ENCODE measurements at places on chromosomes 3 and 15.

DNA sequence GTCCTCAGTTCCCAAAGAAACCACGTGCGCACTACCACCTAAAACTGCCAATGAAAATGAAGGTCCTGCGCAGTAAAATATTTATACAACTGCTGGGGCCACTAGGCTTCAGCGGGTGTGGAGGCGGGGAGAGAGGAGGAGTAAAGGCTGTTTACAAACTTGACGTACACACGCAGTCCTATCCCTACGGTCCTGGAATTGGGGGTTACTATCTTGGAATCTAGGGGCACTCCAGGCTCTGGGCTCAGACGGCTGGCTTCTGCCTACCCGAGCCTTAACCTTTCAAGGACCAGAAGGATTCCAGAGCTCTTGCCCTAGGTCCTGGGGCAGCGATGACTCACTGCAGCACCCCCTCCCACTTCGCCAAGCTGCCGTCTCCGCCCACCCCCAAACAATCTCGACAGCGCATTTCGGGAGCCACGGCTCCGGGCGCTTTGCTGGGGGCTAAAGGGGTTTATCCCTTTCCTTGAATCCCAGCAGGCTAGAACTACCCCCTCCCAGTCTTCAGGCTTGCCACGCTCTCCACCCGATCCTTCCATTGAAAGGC lies 3.0 kb downstream of the ADAMTS9 start:
- DNase-seq: peak; percentile 12

DNA sequence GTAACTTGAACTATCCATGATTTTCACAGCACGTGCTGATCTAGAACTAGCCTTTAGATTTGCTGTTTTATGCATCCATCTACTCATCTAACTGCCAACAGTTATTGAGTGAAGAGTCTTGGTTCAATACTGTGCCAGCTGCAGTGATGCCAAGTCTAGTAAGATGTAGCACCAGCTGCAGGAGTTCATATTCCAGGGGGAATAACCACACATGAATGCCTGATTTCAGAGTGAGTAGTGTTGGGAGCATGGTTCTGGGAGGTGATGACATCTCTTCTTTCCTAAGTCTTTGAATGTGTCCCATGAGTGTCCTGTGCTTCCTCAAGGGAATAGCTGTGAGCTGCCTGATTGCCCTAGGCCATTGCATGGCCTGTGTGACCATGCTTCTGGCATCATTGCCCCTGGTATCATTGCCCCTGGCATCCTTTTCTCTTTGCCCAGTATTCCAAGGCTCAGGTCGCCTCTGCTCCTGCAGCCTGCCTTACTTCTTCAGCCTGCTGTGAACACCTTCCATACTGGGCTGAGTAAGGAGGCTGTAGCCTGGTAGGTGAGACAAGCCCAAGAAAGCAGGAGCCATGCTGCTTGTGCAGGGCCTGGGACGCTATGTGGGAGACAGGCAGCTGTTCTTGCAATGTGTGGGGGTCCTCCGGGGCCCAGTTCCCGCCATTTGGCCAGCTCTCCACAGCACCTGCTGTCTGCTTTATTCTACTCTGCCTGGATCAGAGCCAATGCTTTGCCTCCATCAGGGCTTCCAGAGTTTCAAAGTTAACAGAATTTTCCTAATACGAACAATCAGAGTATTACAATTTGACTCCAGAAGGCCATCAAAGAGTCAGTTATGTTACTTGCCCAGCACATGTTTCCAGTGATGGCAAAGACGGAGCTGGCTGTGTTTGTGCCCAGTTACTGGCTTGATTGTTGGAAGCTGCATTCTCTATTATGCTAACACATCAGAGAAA lies 73.2 kb downstream of the CLSTN2 start:
- DNase-seq: no peak

DNA sequence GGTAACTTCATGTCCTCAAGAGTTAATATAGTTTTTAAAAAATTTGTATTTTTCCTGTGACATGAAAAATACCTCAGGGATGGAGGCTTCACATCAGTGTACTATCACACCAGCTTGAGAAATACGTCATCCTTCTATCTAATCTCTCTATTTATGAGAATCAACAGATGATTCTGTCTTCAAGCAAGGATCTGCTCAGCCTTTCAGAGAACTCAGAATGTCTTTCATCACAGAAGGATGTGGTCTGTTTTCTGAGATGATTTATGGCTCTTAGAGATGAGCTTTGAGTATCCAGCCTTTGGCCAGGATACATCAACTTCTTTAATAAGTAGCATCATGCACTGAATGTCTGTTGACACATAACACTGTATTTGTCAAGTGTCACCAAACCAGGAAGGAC lies 193.9 kb downstream of the DTWD1 start:
- DNase-seq: no peak

DNA sequence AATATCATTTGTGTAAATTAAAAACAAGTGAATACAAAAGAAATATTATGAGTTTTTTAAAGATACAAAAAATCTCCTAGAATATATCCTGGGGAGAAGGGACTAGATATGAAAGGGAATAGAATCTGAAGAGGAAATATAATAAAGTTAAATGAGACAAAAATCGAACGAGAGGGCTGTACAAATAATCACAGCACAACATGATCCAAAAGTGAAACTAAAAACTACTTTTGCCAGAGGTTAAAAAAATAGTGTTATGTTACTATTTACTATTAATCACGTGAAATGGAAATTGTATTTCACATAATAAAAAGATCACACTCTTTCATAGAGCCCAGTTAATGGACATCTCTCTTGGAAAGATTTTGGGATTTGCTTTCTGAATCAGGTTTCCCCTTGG lies 28.6 kb downstream of the CGGBP1 start:
- DNase-seq: no peak

DNA sequence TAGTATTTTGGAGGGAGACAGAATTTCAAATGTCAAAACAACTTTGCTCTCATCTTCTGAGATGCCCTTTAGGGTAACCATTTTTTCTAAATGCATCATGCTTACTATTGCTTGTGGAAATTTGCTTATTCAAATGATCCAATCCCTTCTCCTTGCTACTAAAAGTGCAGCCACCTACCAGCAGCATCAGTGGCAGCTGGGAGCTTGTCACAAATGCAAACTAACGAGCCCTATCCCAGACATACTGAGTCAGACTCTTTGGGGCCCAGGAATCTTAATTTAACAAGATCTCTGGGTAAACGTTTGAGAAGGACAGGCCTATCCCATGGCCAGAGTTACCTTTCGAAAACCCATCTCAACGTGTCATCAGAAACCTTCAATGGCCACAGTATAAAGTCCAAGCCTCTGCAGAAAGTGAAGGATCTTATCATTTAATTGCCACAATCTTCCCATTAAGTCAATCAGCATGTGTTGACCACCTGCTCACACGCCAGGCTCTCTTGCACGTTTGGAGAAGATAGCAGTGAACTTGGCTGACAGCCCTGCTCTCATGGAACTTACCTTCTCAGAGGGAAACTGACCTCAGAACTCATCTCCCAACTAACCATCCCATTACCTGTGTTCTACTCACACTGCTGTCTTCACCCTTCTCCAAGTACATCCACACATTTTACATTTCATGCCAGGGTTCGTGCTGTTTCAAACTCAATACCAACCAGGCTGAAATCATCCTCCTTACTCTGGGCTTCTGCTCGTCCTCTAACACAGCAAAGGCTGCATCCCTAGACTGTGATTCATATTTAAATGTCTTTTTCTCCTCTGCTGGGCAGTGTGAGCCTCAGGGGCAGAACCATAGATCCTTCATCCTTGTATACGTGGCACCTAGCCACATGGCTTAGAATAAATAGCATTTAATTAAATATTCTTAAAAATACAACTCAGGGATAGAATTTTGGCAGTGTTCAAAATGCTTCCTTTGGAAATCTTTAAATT lies 24.8 kb upstream of the VGLL4 start:
- no peak for DNase-seq

DNA sequence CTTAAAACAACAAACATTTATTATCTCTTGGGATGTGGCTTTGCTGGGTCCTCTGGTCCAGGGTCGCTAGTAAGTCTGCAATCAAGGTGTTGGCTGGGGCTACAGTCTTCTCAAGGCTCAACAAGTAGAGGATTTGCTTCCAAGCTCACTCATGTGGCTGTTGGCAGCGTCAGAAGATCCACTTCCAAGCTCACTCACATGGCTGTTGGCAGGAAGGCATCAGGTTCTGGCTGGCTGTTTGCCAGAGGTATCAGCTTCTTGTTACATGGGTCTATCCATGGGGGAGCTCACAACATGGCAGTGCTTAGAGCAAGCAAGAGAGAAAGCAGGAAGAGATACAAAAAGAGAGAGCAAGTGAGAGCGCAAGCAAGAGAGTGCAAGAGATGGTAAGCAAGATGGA lies 15.0 kb upstream of the BNC1 start:
- no peak for DNase-seq

DNA sequence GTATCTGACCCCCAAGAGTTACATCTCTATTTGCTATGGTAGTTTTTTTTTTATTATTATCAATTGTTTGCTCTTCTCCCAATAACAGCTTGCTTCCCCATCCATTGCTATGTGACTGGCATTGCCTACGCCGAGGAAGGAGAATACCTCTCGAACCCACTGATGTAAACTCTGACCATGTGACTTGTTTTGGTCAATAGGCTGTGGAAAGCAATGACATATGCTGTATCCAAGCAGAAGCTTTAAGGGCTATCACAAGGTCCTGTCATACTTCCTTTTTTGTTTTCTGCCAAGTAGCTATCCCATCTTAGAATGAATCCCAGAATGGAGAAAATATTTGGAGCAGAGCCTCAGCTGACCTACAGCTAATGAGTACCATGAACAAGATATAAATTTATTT lies 111.0 kb upstream of the FRMD4B start:
- DNase-seq: no peak

DNA sequence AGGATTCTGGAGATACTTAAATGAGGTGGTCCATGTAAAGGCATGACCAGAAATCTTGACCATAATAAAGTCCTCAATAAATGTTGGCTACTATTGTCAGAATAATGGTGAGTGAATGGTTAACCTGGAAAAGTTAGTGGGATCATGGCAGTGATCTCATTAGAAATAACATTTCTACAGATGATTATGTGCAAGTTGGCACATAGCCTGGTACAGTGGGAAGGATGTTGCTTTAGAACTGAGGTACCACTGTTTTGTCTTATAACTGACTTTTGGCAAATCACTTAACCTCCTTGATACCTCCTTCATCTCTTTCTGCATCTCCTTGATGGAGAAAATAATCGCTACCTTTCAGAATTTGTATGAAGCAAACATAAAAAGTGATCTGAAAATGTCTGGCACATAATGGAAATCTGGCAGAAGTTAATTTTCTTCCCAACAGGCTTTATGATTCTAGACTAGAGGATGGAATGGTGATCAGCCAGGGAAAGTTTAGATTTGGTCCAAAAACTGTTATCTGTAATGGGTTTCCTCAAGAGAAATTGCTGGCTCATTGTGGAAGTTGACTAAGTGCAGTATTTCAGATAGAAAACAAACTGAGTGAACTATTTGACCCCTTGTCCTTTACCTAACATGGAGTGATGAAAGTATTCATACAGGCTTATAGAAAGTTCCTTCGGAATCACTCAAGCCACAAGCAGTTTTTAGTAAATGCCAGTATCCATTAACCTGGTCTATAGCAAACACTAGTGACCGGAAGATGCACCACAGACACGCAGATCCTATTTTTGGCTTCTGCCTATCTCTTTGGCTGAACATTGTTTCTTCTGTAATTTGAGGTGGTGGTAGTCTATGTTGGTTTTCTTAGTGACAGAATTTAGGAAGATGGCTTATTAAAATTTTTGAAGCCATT lies 449.6 kb upstream of the TGFBR2 start:
- no peak for DNase-seq

DNA sequence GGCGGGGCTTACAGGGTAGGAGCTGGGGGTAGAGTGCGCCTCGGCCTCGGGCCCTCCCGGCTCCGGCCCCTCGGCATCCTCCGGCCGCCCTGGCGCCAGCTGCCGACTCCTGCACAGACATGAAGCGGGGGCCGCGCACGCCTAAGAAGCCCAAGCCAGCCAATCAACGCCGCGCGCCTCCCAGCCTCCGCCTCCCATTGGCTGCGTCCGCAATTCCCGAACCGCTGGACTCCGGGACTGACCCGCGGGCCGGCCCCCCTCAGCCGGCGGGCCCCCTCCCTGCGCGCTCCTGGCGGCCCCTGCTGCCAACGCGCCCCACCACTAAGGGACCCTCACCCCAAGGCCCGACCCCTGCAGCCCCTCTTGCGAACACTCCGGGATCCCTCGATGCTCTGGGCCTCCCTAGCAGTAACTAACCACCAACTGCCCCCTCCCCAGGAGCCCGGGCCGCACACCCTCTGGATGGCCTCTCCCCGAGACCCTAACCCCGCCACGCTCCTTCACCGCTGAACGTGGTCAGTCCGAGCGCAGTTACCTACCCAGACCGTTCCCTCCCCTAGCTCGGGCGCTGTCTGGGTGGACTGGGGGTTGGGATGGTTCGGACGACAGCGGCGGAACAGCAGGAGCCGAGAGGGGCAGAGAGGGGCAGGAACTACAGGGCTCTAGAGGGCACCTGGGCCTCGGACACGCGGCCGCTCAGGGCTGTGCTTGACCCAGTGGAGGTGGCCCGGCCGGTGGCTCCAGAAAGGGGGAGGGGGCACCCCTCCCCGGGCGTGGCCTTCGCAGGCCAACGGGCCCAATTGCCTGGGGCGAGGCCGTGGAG lies 5.0 kb downstream of the GATA2 start:
- DNase-seq: no peak

- no peak for DNase-seq
Observed at GRCh38 chr3:74033381-74033780, 408.6 kb upstream of the PDZRN3 start.

GRCh38 chr3:178302966-178303930 lies 233.0 kb upstream of the KCNMB2 start:
- no peak for DNase-seq

- DNase-seq: no peak
Observed at GRCh38 chr3:165406425-165406824, 210.2 kb upstream of the SLITRK3 start.

GRCh38 chr3:173547070-173547469 lies 149.5 kb downstream of the NLGN1 start:
- DNase-seq: no peak

DNA sequence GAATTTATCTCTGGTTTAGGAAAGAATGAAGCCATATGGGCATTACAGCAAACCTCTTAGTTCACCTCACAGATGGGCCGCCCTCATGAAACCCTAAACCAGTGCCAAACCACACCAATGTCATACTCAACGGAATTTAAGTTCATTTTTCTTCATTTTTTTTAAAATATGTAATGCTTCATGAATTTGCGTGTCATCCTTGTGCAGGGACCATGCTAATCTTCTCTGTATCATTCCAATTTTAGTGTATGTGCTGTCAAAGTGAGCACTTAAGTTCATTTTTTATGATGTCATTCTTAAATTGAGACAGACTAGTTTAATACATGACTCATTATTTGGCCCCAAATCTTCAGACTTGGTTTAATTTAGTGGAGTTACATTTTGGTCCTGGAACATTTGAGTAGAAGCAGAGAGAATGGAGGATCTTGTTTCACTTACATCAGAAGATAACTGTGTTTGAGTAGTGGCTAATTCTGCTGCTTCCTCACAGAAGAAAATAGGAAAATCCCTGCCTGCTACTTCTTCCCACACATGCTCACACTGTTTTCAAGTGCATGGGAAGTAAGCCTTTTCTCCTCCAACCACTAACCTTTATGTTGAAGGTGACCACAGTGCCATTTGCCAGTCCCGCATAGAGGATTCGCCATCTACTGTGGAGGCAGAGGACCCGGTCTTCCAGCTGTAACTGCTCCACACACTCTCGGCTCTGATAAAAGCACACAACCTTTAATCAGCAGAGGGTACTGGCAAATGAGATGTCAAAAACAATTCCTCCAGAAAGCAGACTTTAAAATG lies 63.3 kb downstream of the ZNF106 start:
- no peak for DNase-seq
